ENCODE measurements at places on chromosomes 11 and 22.

DNA sequence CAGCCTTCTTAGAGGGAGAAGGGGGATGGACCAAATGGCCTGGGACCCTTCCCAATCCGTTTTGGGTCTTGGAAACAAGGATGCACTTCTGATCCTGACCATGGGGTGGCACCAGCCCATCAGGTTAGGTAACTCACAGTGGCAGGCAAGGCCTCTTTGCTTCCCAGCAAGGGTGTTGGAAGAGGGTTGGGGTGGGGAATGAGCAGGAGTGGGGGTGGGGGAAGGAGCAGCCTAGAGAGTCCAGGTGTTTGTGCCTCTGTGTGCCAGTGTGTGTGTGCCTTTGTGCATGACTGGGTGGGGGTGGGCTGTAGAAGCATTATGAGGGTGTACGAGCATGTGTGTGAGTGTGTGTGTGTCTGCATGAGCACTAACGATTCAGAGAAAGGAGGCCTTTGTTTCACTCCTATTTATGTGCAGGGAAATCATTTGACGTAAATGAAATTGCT is 213.1 kb downstream of the INSC start:
- DNase-seq = no peak

GRCh38 chr11:11476971-11477645 is 124.1 kb upstream of the CSNK2A3 start:
- no peak for DNase-seq

DNA sequence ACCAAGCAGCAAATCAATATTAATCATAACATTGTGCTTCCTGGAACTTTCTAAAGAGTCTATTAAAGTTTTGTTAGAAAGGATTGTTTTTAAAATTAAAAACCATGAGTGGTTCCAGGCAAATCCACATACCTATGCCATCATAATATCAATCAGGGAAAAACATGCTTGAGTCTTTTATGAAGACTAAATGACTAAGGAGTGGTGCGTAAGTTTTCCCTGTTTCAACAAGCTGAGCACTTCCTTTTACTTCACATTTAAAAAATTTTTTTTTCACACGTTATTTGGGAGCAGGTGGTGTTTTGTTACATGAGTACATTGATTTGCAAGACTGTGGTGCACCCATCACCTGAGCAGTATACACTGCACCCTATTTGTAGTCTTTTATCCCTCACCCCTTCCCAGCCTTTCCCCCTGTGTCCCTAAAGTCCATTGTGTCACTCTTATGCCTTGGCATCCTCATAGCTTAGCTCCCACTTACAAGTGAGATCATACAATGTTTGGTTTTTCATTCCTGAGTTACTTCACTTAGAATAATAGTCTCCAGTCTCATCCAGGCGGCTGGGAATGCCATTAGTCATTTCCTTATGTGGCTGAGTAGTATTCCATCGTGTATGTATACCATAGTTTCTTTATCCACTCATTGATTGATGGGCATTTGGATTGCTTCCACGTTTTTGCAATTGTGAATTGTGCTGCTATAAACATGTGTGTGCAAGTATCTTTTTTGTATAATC is 1190.3 kb upstream of the RAG2 start:
- peak; percentile 62 for DNase-seq

DNA sequence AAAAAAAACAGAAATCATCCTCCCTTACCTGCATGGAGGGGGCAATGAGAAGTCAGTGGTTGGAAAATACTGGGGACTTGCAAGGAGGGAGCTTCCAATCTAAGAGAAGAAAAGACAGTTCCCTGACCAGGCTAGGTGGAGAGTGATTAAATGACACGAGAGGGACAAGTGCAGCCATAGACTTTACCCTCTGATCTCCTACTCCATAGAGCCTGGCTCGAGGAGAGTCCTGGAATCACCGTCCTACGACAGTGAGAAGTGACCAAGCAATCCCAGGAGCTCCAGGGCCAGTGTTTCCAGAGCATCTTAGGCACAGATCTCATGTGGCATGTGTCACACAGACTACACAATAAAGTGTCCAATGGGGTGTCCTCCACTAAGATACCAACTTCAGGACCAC is 25.7 kb downstream of the MYH9 start:
- no peak for DNase-seq

DNA sequence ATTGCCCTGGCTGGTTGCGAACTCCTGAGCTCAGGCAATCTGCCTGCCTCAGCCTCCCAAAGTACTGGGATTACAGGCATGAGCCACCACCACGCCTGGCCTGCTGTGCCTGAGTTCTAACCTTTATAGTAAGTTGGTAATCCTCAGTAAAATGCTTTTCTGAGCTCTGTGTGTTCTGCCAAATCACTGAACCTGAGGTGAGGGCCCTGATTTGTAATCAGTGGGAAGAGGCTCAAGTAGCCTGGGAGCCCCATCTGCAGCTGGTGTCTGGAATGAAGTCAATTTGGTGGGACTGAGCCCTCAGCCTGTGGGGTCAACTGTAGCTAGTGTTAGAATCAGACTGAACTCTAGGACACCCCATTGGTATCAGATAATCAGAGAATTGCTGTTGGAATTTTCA is 72.6 kb upstream of the PARVG start:
- no peak for DNase-seq

GRCh38 chr11:6608011-6608410 is 4.0 kb downstream of the TAF10 start:
- DNase-seq = no peak

GRCh38 chr11:45152740-45153595 is 6.5 kb downstream of the PRDM11 start:
- DNase-seq = no peak

DNA sequence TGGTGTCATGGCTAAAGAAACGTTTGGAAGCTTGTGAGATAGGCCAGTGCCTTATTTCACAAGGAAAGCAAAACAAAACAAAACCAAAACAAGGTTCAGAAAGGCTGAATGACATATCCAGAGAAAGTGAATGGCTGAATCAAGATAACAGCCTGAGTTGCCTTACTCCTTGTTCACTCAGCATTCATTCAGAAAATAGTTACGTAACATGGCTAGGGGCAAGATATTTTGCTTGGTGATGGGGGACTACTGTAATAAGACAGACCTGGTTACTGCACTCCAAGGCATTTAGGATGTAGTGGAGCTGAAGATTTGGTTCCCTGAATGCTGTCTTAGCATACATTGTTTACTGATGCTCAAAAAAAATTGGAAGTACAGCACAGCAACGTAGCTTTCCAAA is 47.7 kb downstream of the C11orf91 start:
- no peak for DNase-seq

- DNase-seq = no peak
Measured at GRCh38 chr11:61516675-61517572, 8.4 kb downstream of the LRRC10B start.

- DNase-seq = no peak
Measured at GRCh38 chr11:16393340-16393739, 37.0 kb upstream of the SOX6 start.

DNA sequence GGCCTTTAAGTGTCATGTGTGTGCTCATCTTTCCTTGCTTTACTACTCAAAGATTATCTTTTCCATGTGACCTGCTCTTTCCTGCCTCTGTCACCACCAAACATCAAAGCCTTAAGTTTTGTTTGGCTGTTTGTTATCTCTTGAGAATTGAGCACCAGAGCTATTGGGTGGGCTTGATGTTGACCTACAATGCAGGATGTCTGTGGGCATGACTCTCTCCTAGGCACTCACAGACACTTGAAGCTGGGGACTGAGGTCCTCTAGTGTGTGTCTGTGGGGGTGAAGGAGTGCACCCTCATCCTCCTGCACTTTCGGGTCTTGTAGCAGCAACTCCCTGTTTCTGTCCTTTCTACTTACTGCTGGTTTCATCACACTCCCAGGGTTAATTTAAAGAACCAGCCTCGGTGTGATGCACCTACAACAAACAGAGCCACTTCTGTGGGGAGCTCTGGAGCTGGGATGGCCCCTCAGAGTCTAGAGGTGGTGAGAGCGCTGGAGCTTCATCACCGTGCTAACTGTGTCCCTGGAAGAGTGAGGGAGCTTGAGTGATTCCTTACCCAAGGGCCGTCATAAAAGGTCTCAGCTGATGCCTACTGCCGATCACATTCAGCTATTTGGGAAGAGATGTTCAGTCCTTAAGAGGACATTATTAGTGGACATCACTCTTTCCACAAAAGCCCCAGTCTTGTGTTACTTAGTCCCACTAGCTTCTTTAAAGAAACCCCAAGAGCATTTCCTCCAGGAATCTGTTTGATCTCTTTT is 56.3 kb downstream of the LRRC74B start:
- no peak for DNase-seq

DNA sequence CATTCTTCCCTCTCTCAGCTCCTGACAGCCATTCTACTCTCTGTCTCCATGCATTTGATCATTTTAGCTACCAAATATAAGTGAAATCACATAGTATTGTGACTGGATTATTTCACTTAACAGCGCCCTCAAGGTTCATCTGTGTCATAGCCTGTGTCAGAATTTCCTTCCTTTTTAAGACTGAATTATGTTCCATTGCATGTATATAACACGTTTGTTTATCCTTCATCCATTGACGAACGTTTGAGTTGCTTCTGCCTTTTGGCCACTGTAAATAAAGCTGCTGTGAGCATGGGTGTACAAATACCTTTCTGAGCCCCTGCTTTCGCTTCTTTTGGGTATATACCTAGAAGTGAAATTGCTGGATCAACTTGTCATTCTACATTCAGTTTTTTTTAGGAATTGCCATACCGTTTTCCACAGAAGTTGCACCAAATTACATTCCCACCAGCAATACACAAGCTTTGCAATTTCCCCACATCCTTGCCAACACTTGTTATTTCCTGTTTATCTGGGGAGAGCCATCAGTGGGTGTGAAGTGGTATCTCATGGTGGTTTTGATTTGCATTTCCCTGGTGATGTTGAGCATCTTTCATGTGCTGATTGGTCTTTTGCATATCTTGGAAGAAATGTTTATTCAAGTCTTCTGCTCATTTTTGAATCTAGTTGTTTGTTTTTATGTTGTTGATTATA is 17.5 kb downstream of the GLB1L2 start:
- DNase-seq = no peak

DNA sequence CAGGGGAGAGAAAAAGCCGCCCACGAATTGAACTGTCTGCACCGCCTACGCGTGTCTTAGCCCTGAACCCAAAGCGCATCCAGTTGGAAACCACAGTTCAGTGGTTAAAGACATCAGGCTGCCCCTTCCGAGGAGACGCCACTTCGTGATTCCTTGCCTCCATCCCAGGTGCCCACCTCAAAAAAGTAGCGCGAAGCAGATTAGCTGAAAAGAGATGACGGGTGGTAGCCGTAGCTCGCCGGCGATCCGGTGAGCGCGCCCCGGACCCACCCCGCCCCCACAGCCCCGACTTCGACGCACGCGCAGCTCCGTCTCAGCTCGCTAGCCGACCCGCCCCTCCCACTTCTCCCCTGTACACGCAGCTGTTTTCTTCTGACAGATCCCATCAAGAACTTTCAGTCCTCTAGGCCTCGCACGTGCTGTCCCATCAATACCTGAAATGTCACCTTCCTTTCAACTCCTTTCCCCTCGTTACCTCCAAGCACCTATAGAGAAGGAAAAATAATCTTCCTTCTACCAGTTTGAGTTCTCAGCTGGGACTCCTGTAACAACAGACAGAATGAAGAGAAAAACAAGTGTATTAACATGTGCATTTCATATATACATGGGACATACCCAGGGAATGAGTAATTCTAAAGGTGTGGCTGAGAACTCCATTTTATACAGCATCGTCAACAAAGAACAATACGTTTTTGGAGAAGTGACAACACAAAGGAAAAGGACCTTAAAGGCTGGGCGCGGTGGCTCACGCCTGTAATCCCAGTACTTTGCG is 49.5 kb downstream of the OR4D9 start:
- DNase-seq = peak; percentile 42

GRCh38 chr22:33405194-33405593 is 347.0 kb upstream of the SYN3 start:
- no peak for DNase-seq

DNA sequence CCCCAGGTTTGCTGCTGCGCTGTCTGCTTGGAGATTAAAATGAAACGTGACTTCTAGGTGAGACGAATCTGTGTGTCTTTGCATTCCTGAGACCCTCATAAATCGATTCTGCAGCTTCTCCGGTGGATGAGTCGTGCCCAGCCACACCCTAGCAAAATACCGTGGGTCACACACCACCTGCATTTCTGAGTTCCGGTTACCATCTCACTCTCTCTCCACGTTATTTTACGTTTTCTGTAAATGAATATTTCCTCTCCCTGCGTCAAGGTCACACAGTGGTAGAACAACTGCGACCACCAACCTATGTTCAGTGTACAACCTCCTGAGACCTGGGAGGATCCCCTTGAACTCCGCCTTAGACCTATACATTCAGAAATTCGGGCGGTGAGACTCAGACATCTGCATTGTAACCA is 1.1 kb downstream of the YWHAH start:
- DNase-seq = no peak

DNA sequence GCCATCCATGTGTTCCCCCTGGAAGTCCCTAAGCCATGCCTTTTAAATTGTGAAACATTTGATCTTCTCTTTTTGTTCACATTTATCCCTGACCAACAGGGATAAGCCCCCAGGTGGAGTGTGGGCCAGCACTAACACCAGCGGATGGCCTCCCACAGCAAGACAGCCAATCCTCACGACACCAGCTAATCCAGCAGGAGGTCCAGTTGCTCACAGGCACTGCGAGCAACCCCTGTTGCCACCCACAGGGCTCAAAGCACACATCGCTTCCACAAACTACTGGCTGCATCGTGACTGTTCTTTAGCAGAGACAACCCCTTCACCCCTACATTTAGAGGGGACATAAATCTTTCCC is 2.0 kb downstream of the PCSK7 start:
- no peak for DNase-seq

DNA sequence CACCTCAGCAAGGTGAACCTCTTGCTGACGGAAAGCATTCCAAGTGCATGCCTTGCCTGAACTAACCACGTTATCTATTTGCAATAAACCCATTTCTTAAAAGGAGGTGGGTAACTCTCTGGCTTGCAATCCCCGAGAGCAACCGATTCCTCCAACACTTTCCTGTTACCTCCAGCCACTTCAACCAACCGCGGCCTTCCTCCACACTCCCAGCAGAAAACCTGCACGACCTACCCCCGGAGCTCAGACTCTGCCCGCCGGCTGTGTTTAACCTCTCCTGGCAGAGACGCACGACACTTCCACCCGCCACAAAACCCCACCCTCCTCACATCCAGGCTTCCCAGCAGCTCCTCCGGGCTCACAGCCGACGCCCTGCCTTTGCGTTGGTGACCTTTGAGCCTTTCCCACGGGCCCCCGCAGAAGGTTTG is 708 bp downstream of the SCO2 start:
- DNase-seq = no peak

GRCh38 chr11:99522467-99523173 is 501.9 kb downstream of the CNTN5 start:
- DNase-seq = peak; percentile 6

GRCh38 chr22:43530349-43531201 is 118.8 kb downstream of the MPPED1 start:
- DNase-seq = no peak
